ENCODE measurements at places on chromosomes 5 and 9.

GRCh38 chr9:120030847-120031246 lies 549.1 kb downstream of the CDK5RAP2 start:
- DNase-seq, result no peak

GRCh38 chr9:90858457-90858901 lies 56.9 kb downstream of the SYK start:
- DNase-seq, result no peak

- DNase-seq, result no peak
Measured at GRCh38 chr9:38393128-38393796, 760 bp downstream of the ALDH1B1 start.

GRCh38 chr9:83274787-83275186 lies 211.8 kb upstream of the RASEF start:
- no peak for DNase-seq

DNA sequence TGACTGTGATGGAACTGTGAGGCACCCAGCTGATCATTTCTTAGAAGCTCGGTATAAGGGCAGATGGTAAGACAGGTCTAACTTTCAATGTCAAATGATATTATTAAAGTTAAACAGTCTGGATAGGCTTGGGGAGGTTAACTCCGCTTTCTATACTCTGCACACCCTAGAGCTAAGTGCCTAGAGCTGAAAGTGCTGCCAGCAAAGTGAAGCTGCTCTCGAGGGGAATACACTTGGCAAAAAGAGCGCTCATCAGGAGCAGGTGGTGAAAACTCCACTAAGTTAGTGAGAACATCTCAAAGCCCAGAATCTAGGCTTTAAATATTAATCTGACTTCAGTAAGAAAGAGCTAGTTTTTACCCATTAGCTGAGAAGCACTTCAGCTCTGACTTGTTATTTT lies 349.6 kb upstream of the SLC30A5 start:
- no peak for DNase-seq

- no peak for DNase-seq
Measured at GRCh38 chr5:160011471-160011870, 2.5 kb downstream of the TTC1 start.

- DNase-seq, result peak; percentile 55
Measured at GRCh38 chr9:27473111-27473529, 51.0 kb upstream of the IFNK start.

- no peak for DNase-seq
Measured at GRCh38 chr9:113911850-113912557, 35.9 kb downstream of the ZNF618 start.

GRCh38 chr5:108125771-108126511 lies 256.0 kb downstream of the FBXL17 start:
- no peak for DNase-seq

DNA sequence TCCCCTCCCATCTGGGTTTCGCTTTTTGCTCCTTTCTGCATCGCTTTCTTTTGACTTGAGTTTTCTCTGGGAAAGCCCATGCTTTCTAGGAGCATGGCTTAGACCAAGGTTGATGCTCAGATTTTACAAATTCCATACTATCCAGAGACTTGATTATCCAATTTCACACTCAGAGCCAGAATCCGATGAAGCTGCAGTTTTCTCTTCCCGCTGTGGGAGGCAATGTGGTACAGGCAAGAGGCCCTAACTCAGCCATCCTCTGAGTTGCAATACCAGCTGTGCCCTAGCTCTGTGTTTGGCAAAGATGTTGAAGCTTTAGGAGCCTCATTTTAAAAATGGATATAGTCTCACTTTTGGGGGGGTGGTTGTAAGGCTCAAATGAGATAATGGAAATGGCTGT lies 85.1 kb downstream of the BRINP1 start:
- peak; percentile 26 for DNase-seq

DNA sequence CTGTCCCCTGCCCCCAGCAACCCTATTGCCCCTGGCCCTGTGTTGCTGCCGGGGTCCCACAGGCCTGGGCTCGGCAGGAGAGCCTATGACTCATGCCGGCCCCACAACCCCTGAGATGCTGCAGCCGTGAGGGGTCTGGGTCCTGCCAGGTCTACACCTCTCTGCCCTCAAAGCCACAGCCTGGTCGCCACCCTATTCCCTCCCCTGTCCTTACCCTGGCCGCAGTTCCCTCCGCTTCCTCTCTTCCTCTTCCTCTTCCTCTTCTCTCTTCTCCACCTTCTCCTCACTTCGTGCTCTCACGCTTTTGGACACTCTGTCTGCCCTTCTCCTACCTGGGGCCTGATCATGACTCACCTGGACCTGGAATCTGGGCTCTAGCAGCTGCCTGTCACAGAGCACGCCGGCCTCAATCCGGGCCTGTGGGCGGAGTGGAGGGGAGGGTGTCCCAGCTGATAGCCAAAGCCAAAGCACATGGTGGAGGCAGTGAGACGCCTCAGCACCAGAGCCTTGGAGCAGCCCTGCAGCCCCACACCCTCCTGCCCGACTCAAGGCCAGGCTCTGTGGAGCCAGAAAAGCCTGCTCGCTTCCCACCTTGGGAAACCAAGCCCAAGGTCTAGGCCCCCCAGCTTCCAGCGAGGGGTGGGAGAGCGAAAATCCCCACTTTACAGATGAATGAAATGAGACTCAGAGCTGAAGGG lies 26.8 kb upstream of the CSF1R start:
- peak; percentile 19 for DNase-seq

DNA sequence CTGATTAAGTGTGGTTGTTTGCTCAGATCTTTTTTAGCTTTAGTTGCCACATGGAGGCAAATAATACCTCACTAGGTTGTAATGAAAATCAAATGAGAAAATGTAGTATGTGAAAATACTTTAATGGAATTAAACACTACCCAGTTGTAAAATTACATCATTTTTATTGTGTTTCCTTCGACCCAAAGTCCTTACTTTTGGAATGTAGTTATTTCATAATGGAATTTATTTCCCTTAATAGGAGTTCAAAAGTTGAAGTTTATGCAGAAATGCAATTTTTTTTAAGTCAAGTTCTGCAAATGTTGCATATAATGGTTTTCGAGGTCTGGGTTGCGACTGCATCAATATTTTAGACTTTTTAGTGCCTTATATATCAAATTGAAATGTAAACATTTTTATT lies 31.0 kb downstream of the TNPO1 start:
- DNase-seq, result no peak

GRCh38 chr5:145562931-145563330 lies 272.2 kb downstream of the PRELID2 start:
- DNase-seq, result no peak

DNA sequence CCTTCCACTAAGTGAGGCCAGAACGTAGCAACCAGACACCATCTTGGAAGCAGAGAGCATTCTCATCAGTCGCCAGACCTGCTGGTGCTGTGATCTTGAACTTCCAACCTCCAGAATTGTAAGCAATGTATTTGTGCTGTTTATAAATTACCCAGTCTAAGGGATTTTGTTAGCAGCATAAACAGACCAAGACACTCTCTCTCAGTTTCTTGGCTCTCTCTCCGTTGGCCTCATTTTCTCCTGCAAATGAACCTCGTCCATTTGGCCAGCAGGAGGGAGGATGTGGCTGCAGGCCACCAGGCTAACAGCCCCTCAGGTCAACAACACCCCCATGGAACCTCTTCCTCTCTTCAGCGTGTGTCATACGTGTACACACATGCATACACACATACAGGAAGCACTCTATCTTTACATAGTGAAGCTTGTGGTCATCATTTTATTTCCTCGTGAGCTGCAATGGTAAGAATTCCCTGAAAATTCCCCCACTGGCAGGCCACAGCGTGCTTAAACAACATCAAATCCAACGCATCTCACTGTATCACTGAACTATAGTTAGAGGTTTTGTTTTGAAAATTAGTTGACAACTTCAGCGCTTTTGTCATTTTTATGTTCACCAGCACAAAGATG lies 62.8 kb upstream of the PPP1R26 start:
- DNase-seq, result no peak

- DNase-seq, result no peak
Measured at GRCh38 chr5:76400466-76400865, 2.6 kb upstream of the IQGAP2 start.

- DNase-seq, result no peak
Measured at GRCh38 chr5:90480699-90481098, 6.0 kb downstream of the POLR3G start.

DNA sequence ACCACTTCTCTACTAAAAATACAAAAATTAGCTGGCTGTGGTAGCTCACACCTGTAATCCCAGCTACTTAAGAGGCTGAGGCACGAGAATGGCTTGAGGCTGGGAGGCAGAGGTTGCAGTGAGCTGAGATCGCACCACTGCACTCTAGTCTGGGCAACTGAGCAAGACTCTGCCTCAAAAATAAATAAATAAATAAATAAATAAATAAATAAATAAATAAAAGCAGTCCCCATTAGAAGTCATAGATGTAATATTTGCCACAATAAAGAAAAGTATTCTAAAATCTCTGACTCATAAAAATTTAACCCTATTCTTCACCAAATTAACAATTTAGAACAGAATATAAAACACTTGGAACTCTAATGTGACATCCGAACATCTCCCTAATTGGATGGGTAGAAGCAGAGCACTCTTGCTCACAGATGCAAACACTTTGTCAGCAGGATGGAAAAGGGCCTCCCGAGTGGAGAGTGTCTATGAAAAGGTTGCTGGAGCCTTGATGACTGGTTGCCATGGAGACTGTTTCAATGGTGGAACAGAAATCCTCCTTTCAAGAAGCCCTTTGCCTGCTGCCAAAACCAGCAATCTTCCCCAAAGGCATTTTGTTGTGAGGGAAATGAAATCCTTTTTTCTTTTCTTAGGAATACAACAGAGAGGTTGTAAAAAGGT lies 38.9 kb upstream of the TRAF1 start:
- peak; percentile 82 for DNase-seq

All from right hindlimb (tissue), 1 donor.